ENCODE measurements at places on chromosomes 5 and 9.

- no peak for DNase-seq
Observed at GRCh38 chr5:32138839-32139493, 35.2 kb downstream of the GOLPH3 start.

DNA sequence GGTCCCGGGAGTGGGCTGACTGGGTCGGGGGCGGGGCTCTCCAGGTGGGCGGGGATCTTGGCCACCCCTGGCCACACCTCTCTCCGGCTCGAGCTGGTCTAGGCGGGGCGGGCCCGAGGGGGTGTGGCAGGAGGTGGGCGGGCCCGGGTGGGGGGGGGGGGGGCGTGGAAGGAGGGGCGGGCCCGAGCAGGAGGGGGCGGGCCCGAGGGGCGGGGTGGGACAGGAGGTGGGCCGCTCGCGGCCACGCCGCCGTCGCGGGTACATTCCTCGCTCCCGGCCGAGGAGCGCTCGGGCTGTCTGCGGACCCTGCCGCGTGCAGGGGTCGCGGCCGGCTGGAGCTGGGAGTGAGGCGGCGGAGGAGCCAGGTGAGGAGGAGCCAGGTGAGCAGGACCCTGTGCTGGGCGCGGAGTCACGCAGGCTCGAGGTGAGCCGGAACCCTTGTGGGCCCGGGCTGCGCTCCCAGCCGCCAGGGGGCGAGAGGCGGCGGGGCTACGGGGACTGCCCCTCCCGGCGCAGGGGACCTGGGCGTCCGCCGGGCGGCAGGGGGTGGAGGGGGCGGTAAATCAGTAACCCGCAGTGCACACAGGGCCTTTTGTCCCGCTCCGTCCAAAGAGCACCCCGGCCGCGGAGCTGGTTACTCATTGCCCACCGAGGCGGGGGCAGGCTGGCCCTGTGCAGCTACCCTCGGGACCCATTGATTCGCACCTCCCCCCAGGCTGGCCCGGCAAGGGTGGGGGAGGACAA lies at the start of gene FGFR4:
Gene FGFR4 (plus strand): TSS at position 262 of the 744 bp plus-strand sequence. CDS start 2,688 bp downstream, outside the sequence.
- peak; percentile 43 for DNase-seq

- peak; percentile 90 for DNase-seq
Observed at GRCh38 chr9:19162956-19163355, 35.7 kb upstream of the PLIN2 start.

DNA sequence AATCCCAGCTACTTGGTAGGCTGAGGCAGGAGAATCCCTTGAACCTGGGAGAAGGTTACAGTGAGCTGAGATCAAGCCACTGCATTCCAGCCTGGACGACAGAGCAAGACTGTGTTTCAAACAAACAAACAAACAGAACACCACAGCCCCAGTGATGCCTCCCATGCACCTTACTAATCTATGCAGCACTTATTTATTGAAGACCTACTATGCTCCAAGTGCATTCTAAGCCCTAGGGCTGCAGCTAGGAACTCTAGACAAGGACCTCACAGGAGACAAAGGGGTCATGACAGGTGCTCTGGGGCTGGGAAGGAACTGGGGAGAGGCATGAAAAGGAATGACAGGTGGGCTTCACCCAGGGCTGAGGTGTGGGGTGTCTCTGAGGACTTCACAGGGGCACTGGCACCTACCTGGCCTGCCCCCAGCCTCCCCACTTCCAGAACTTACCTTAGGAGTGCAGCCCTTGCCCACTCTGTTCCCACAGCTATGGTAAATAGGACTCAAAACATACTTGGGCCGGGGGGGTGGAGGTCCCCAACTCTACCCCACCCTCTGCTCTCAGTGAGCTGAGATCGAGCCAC lies 69.4 kb downstream of the C9orf50 start:
- DNase-seq, result no peak

DNA sequence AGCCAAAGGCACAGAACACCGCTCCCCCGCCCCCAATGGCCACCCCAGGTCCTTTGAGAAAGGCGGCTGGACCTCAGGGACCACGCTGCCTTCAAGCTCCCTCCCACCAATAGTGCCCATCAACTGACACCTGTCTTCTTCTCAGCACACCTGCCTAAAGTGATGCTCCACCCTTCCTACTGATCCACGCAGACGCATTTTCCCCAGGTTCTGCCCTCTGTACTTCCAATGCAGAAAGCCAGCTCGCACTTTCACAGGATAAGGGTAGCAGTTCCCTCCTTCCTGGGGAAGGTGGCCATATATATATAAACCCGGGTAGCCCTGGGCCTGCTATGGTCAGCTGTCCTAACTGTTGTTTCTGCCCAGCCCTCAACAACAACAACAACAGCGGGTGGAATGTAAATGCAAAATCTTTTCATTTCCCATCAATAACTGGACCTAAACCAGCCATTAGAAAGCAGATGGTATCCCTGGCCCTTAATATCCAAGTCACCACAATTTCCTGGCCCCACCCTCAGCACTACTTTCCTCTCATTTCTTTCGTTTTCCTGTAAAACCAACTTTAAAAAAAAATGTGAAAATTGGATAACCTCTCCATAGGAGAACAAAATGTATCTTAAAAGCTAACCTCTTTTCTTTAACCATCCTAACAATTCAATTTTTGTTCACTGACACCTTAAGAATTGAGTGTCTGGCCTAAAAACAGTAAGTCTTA lies 1.7 kb downstream of the GOLM1 start:
- no peak for DNase-seq

DNA sequence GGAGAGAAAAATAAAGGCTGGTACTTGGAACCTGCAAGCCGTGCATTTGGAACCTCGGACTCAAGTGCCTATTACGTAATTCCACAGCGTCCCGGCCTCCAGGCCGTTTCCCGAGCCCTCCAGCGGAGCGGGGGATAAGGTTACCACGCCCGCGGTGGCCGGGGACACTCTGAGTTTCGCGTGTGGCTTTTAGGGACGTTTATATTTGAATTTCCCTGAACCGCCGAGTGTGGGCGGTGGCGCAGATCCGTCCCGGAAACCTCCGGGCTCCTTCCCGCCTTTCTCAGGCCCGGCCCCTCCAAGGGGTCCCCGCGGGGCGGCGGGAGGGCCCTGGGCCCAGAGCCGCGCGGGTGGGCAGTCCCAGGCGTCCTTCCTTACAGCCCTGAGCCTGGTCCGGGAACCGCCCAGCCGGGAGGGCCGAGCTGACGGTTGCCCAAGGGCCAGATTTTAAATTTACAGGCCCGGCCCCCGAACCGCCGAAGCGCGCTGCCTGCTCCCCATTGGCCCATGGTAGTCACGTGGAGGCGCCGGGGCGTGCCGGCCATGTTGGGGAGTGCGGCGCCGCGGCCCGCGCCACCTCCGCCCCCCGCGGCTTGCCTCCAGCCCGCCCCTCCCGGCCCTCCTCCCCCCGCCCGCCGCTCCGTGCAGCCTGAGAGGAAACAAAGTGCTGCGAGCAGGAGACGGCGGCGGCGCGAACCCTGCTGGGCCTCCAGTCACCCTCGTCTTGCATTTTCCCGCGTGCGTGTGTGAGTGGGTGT lies at the start of gene LMNB1:
Gene LMNB1 (plus strand): TSS at position 638 of the 758 bp plus-strand sequence. CDS start 373 bp downstream, outside the sequence.
- DNase-seq, result peak; percentile 86

DNA sequence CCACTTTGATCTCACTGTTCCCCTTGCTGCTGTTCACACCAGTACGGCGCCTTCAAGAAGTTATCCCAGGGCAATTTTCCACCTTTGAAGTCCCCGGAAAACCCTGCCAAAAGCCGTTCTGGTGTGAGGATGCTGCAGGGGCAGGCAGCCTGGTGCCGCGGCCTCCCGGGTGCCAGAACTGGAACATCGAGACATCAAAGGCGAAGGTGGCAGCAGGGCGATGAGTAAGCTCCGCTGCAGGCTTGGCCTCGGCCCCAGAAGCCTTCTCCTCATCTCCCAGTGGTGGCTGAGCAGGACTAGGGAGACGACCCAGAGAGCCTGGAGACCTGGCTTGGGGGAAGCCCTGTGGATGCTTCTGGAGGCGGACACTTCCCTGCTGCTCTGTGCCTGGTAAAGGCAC lies 115.3 kb upstream of the MSX2 start:
- no peak for DNase-seq

DNA sequence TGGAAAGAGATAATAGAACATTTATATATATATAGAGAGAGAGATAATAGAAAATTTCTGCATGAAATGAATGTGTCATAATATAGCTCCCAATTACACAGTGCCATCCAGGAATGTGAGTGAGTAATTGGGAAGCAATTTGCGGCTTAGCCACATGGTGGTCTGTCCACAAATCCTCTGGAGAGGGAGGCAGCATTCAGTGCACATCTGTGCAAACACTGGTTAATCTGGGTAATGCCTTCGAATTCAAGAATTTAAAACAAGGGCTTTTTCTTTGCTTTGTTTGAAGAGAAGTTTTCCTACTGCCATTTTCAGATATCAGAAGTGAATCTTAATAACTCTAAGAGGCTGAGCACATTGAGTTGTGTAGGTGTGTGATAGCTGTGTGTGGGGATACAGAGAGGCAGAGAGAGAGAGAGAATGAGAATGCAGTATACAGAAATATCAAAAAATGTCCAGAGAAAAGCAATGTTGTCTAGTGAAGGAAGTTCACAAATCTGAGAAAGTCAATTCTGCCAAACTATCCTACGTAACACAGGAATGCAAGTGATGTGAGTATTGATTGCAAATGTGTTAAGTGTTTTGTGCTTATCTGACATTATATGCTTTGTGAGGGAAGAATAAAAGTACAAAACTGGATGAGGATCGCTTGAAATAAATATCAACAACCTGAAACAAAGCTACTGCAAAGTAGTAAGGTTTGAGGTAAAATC lies 134.6 kb downstream of the EDIL3 start:
- DNase-seq, result peak; percentile 95

GRCh38 chr9:74872619-74873233 lies 15.0 kb downstream of the TRPM6 start:
- no peak for DNase-seq

DNA sequence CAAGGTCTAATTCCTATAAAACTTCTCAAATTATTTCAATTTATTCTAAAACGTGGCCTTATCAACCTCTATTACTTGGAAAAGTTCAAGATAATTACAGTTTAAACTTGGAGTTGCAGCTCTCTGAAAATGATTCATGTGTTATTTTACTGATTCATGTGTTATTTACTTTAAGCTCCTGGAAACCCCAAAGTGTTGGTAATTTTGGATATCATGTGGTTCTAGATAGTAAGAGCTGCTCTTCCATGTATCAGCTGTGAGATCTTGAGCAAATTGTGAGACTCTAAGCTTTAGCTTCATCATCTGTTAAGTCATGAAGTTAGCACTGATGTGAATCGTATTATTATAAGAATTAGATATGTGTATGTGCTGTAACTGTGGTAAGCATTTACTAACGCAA lies 749.2 kb downstream of the TLE4 start:
- DNase-seq, result no peak

- DNase-seq, result peak; percentile 60
Observed at GRCh38 chr9:76302947-76303550, 91.2 kb downstream of the RFK start.

GRCh38 chr5:112625689-112626438 lies 111.8 kb upstream of the APC start:
- no peak for DNase-seq

- DNase-seq, result no peak
Observed at GRCh38 chr9:100020121-100020795, 78.5 kb downstream of the ERP44 start.

DNA sequence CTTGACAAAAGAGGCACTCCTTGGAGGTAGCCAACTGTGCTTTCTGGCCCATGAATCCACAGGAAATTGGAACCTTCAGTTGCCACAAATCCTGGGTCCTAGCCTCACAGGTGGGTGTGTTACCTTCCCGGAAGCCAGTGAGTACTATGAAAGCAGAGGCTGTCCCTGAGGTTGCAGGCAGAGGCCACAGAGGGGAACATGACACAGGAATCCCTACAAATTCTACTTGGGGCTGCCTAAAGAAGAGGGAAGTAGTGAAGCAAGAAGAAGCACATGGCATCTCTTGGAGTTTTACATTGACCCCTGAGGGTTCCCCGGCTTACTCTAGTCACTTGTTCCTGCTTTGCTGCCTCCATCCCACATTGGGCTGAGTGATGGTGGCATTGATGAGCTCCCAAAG lies 2.6 kb downstream of the SLC22A5 start:
- no peak for DNase-seq

DNA sequence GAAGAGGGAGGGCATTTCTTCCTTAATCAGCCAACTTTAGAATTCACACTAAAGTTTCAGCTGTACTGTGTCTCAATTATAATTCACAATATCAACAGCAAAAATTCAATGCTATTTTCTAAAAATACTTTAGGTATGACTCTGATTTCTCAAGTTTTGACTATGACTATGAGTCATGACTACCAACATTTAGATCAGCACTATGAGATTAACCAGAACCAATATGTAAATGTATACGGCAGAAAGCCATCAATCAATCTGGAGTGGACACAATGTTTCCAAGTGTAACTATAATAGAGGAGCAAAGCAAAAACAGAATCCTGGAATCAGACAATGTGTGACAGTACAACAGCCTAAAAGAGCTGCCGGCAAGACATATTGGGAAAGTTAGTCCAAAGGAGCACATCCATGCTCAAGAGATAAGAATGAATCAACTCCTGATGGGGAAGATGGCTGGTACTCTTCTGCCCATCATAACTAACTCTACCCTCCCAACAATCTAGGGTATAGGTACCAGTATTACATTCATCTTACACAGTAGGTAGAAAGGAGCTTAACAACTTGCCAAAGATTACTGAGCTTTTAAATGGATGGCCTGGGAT lies 294.4 kb downstream of the SEMA5A start:
- DNase-seq, result peak; percentile 80

DNA sequence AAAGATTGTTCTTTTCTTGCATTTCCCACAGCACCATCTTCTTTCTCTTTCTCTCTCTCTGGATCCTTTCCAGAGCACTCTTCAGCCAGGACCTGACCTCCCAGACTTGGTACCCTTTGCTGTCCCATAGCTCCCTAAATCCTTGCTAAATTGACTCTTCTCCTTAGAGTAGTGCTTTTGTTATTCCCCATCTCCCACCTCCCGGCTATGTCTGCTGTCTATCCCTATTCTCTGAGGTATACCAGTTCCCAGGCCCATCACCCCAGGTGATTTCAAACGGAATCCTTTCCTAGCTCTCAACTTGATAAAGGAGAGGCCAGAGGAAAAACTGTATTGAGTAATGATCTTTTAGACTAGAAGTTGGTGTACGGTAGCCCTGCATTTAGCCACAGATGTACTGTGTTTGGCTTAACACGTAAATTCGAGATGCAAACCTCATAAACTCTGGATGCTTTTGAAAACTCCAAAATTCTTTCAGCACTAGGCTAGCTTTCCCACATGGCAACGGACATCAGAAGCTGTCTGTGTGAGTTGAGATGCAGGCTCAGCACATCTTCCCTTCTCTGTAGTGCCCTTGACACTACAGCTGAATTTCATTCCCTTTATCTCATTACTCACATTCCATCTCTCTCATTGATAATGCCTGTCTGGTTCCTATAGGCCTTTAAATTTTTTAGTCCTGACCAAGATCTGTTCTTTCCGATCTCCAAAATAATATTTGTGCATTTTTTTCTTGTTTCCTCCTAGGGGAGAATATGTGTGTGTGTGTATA lies 320.8 kb upstream of the ITGA1 start:
- no peak for DNase-seq

- no peak for DNase-seq
Observed at GRCh38 chr5:143760131-143760505, 51.8 kb upstream of the HMHB1 start.

DNA sequence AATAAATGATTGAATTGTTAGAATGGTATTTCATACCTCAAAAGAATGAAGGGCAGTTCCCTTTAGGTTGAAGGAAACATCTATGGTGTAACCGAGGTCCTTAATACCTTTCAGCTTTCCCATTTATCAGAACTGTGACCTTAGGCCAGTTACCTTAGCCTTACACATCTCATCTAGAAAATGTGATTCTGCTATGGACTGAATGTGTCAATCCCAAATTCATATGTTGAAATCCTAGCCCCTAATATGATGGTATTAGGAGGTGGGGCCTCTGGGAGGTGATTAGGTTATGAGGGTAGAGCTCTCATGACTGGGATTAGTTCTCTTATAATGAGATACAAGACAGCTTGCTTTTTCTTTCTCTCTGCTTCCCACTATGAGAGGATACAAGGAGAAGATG lies 441.9 kb downstream of the PLK2 start:
- no peak for DNase-seq
